ENCODE measurements at places on chromosomes 5 and 9. TPM values are rescaled to one million over a fixed set of nuclear protein-coding genes. Genes with fewer than 3 reads are reported as not detected.

- no peak for DNase-seq
Observed at GRCh38 chr5:14775857-14776256, 95.7 kb downstream of the ANKH start.

- no peak for DNase-seq
Observed at GRCh38 chr5:96961053-96961452, 25.2 kb downstream of the LNPEP start.

GRCh38 chr9:27433631-27434325, 90.3 kb upstream of the IFNK start:
- no peak for DNase-seq

GRCh38 chr5:122736086-122736845, 38.6 kb upstream of the SNX2 start:
- no peak for DNase-seq

GRCh38 chr9:79955300-79955699, 383.5 kb downstream of the TLE4 start:
- DNase-seq, result no peak

GRCh38 chr9:130220352-130220751, 45.2 kb upstream of the HMCN2 start:
- DNase-seq, result peak; percentile 48

- no peak for DNase-seq
Observed at GRCh38 chr9:126125577-126125976, 201.1 kb upstream of the MVB12B start.

GRCh38 chr9:35562895-35563780, 41.9 kb upstream of the TESK1 start:
- no peak for DNase-seq

- DNase-seq, result no peak
Observed at GRCh38 chr9:74025402-74025925, 471.7 kb upstream of the RORB start.

DNA sequence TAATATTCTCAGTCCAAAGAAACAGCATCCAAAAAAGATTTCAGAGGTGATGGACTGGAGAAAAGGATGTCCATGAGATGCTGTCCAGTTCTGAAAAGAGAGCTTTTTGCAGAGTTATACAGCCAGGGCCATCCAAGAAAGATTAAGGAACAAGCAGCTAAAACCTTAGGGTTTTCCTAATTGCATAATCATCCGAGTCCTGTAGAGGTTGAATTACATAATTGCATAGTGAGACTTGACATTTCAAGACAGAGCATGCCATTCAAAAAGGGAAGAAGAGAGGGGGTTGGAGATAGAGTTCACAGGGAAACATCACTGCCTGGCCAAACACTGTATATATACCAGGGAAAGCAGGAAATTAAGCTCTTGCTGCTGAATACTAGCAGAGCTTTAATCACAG, 1729.2 kb upstream of the WWC1 start:
- DNase-seq, result no peak

DNA sequence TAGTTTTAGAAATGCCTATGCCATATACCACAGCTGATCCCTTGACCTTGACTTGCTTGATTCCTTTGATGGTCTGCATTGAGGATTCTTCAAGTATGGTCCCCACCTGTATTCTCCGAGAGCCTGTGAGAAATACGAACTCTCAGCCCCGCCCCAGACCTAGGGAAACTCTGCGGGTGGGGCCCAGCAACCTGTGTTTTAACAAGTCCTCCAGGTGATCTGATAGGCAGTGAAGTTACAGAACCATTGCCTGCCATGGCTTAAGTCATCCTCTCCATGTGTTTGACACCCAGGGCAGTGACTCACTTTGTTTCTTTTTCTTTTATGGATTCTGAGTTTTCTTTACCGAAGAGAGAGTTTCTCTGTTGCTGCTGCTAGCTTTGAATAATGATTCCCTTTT, 18.5 kb downstream of the FRMPD1 start:
- no peak for DNase-seq

DNA sequence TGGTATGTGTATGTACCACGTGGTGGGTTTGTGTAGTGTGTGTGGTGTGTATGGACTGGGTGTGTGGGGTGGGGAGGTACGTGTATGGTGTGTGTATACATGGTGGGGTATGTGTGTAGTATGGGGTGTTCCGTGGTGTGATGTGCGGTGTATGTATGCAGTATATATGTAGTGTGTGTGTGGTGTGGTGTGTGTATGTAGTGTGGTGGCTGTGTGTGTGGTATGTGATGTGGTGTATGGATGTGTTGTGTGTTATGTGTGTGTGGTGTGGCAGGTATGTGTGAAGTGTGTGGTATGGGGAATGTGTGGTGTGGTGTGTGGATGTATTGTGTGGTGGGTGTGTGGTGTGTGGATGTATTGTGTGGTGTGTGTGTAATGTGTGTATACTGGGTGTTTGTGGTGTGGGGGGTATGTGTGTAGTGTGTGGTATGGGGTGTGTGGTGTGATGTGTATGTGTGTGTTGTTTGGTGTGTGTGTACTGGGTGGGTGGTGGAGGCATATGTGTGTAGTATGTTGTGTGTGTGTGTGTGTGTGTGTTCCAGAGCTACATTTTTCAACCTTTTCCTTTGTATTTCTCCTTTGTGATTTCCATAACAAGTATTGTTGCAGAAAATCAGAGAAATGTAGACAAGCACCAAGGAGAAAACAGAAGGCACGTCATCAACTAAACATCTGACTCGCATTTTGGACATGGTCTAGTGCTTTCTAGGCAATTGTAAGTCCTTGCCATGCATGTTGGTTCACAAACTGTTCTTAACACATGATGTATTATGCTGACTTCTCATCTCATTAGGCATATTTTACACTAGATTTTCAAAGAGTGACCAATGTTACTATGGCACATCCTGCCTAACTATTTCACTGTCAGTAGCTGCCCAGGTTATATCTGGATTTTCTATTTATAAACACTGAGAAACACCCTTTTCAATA, 13.2 kb downstream of the SEMA4D start:
- DNase-seq, result no peak

GRCh38 chr5:175306381-175306780, 137.6 kb downstream of the DRD1 start:
- DNase-seq, result no peak

- DNase-seq, result no peak
Observed at GRCh38 chr5:36251218-36251617, 9.5 kb upstream of the NADK2 start.

DNA sequence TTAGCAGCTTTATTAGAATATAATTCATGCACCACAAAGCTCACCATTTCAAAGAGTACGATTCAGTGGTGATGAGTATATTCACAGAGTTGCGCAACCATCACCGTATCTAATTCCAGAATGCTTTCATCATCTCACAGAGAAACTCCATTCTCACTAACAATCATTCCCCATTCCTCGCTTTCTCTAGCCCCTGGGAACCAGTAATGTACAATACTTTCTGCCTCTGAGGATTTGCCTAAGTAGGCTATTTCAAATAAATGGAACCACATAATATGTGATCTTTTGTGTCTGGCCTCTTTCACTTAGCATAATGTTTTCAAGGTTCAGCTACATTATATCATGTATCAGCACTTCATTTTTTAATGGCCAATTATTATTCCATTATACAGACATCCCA, 145.1 kb upstream of the ADAMTS16 start:
- DNase-seq, result no peak

GRCh38 chr9:4059437-4059836, 240.4 kb downstream of the GLIS3 start:
- DNase-seq, result no peak

GRCh38 chr9:98538203-98538602, 170.5 kb downstream of the GABBR2 start:
- no peak for DNase-seq

GRCh38 chr9:72932619-72933018, 20.2 kb downstream of the ALDH1A1 start:
- no peak for DNase-seq

DNA sequence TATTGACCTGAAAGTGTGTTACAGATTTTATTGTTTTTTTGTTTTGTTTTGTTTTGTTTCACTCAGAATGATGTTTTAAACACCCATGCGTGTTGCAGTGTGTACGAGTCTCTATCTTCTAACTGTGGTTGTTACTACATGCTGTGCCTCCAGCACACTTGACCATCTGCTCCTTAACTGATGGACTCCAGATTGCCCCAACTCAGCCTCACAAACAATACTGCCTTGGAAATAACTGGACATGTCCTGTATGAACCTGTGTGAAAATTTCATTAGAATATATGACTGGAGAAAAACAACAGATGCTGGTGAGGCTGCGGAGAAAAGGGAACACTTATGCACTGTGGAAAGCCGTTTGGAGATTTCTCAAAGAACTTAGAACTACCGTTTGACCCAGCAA, 68.7 kb upstream of the HAND1 start:
- DNase-seq, result no peak

GRCh38 chr5:160802592-160802991, 49.4 kb downstream of the ATP10B start:
- DNase-seq, result no peak

DNA sequence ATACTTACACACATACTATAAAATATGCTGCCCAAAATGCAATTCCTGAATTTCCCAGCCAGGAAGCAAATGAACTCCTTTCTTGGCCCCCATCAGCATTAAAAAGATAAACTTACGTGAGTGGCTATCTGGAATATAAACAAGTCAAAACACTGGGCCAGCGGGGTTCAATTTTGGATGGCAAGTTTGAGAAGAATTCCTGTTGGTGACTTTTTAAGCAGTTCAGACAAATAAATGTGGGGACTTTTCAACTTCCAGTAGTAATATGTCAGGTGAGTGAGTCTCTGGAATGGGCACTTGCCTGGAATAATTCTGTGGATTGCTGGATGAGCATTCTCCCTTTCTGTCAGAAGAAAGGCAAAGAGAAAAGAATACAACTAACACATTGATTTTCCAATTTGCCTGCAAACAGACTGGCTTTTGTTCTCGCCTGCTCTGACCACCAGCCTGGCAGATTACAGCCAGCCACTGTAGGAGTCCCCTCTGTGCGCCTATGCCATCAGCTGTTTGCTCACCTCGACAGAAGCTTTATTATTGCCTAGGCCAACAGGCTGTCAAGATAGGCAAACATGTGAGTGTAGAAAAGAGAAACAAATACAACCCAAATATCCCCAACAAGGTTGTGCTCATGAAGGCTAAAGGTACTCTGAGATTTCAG, 78.6 kb downstream of the MRPS27 start:
- DNase-seq, result no peak

DNA sequence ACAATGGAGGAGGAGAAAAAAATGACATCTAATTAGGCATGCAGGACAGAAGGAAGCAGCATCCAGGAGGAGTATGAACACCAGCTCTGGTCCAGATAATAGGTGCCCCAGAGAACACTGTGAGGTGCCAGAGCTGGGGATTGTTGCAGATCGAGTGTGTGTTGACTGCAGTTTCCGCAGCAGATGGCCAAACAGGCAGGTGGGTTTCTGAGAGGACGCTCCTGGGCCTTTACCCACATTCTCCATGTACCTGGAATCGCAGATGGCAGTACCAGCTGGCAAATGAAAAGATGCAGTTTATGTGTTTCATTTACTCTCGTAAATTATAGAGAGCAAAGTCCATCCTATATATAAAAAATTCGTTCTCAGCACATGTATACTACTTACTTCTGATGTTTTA, 182.2 kb upstream of the ISL1 start:
- DNase-seq, result no peak

GRCh38 chr5:150488519-150489359, 19.2 kb upstream of the NDST1 start:
- peak; percentile 70 for DNase-seq

DNA sequence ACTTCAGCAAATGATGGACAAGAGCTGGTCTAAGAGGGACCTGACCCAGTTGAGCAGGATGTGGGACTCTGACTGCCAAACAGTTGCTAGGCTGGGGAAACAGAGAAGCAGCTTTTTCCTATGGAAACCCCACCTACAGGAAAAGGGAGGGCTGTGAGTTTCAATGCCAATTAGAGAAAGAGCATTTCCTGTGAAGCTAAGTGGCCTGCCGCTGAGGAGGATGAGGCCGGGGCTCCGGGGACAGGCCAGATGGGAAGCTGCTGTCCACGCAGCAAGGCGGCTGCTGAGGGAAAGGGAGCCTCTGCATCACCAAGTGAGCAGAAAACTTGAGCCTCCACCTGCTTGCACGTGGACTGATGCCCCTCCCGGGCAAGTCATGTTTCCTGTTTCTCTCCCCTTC, at the start of gene PCDH12:
PCDH12 (minus strand) TSS at position 90 of the 400 bp plus-strand sequence. CDS start 351 bp downstream, outside the sequence.
- DNase-seq, result no peak

DNA sequence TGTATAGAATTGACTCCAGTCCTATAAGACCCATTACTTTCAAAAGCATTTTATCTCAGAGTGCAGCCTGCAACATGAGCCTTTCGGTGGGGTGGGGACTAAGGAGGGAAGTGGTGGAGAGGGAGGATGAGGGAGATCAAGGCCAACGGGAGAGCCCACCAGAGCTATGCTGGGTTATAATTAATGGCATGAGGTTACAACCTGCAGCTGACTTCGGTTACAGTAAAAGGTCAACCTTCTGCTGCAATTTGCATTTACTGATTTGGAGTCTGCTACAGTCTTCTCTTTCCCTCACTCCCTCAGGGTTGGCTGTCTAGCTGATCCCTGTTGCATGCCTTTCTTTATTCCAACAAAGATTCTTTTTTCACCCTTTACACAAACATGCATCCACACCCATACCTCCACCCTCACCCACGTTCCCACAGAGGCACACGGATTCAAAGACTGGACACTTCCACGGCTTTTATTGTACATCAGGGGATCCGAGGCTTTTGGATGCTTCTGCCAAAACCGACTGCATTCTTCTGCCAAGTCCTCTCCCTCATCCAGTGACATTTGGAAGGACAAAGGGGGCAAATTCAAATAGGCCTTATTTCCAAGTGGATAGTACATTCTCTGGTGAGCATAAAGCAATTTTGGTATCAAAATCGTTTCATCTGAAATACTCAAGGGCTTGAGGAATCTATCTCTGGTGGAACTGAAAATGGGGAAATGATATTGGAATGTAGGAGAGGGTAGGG, 381.2 kb downstream of the NFIB start:
- no peak for DNase-seq

DNA sequence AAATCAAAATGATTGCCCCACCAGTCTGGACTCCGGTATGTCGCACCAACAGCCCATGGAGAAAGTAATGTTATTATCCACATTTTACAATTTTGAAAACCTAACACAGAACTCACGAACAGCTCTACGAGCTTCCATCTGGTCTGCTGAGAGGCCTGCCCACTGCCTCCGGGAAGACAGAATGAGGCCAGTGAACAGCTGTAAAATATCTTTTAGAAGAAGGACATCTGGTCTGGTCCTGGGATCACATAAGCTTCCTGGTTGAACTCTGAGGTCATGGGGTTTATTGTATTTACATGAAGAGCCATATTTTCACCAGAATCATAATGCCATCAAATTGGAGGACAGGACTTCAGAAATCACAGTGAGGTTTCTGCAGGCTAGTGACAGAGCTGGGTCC, 89.0 kb downstream of the FRMD3 start:
- DNase-seq, result no peak

SMIM33 gene
- 0.17 TPM for total RNA-seq

PDE8B gene
- total RNA-seq, result 29.4 TPM

ADAMTSL2 gene
- 14.0 TPM for total RNA-seq

C5orf52 gene
- not detected for total RNA-seq

CCDC187 gene
- total RNA-seq, result 1.8 TPM

WNK2 gene
- total RNA-seq, result 37.2 TPM

TAF11L5 gene
- total RNA-seq, result not detected

GAPVD1 gene
- 45.8 TPM for total RNA-seq

ALDH1A1 gene
- 452 TPM for total RNA-seq

CAMK4 gene
- 5.0 TPM for total RNA-seq

CCNI2 gene
- 8.4 TPM for total RNA-seq

FAM13B gene
- total RNA-seq, result 35.7 TPM

Data from mucosa of gallbladder (tissue), 1 donor.